ENCODE measurements at places on chromosomes 13 and 19.

DNA sequence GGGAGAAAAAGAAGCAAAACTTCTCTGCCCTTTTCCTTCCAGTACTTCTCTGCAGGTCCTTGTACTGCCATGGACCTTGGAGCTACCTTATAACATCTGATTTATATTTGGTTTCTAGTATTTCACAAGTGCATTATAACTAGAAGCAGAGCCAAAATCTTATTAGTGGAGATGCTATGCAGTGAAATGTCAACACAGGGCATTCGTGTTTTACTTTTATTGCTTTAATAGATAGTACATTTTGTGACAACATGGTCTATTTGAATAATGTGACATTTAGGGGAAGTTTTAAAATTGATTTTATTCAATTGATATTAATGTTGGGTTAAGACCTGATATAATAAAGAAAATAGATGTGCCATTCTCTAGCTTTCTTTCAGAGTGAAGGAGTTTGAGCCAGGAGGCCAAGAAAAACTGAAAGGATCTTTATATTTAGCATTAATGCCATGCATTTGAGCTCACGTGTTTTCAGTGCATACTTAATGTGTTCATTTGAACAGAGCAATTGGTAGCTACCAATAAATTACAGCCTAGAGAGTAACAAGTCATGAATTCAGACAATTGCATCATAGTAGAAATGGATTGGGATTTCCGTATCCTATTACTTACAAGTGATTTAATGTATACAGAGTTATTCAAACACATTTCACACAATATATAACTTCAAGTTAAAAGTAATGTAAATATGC lies 863.8 kb downstream of the GPC5 start:
- no peak for DNase-seq

- DNase-seq, result no peak
Observed at GRCh38 chr19:10966809-10967208, 6.0 kb downstream of the SMARCA4 start.

GRCh38 chr19:35135389-35135909 lies 590 bp upstream of the LGI4 start:
- DNase-seq, result peak; percentile 44

DNA sequence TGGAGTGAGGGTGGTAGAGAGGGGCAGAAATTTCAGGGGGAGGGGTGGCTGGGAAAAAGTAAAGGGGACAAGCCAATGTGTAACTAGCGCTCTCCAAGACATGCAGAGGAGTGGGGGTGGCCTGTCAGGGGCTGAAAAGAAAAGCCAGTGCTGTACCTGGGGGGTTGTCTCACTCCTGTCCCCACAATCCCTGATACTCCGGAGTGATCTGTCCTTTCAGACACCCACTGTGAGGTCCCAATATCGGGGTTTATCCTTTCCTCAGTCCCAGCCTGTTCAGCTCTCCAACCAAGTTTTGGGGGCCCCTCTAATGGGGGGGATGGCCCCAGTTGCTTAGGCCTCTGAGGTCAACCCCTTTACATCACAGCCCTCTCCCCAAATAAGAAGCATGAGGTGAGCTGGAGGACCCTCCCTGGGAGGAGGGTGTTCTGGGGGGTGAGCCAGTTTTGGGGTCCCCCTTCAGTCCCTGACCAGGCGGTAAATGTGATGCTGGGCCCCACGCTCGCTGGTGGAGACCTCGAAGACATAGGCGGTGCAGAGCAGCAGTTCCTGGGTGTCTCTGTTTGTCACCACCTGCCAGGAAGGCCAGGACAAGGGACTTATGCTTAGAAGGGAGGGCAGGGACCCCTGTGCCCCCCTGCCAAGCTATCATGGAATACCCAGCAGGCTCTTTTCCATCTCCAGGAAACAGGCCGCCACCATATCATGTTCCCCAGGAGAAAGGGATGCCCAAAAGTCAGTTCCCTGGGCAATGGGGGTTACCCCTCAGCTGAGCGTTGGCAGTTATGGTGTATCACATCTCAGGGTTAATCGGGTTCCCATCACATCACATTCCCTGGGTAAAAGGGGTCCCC lies 5.9 kb downstream of the CD37 start:
- DNase-seq, result no peak

DNA sequence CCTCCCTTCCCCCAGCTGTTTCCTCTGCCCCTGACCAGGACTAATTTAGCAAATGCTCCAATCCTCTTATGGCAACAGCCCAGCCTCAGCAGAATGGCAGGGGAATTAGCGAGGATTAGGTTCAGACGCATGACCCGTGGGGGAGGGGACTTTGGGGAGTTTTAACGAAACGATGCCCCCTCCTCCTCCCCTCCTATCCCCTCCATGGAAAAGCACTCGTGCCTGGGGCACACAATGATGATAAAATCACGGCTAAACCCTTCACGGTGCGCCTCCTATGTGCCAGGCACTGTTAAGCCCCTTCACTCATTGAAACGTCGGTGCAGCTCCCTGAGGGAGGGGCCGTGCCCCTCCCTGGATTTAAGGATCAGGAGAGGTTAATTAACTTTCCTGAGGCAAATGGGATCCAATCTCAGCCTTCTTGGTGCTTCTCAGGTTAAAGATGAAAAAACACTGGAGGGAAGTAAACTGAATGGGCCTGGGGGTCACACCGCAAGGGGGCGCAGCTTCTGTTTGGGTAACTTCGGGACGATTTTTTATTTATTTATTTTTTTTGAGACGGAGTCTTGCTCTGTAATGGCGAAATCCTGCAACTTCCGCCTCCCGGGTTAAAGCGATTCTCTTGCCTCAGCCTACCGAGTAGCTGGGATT lies 10.1 kb upstream of the TPRX2 start:
- DNase-seq, result no peak

DNA sequence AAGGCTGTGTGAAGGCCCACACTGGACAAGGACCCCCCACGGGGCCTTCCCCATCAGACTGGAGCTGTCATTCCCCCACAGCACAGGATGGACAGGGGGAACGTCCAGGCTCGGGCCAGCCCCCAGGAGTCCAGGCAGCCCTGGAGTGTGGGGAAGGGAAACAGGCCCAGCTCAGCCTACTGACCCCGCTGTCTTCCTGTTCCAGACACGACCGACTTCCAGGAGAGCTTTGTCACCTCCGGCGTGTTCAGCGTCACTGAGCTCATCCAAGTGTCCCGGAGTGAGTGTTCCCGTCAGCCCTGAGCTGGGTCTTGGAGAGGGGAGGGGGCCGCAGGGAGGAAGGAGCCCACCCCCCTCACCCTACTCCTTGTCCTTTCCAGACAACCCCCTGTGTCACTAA lies 47.0 kb downstream of the SMIM24 start:
- no peak for DNase-seq

GRCh38 chr13:99884913-99885312 lies 86.7 kb downstream of the ZIC5 start:
- no peak for DNase-seq

DNA sequence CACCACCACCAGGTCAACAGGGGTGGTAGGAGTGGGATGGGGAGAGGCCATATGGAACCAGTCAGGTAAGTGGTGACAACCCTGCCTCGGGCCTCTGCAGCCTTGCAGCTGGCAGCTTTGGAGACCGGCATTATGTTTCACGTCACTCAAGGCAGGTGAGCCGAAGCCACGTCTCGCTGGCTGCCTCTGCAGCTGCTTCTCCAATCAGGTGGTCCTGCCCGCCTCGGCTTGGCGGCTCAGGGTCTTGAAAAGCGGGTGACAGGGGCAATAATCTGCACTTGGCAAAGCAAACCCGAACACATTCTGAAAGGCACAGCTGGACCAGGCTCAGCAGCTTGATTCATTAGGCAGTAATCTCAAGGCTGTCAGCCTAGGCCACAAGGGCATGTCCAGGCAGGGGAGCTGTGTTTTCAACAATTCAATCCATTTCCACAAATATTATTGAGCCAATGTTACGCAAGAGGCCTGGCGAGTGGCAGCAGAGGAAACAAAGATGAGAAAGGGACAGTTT lies 77.4 kb upstream of the PCDH8 start:
- DNase-seq, result no peak

DNA sequence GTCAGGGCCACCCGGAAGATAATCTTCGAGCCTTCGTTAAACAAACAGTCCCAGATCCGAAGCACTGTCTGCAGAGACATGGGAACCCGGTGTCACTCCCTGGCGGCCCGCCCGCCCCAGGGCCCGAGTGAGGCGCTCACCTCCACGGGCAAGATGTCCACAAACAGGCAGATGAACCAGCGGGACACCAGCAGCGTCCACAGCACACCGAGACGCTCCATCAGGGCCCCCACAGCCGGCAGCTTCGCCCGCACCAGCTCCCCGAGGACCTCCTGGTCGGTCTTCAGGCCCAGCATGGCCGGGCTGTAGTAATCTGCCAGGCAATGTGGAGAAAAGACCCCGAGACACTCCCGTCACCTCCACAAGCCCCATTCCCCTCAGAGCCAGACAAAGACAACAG lies 28.7 kb downstream of the LAMP1 start:
- no peak for DNase-seq

DNA sequence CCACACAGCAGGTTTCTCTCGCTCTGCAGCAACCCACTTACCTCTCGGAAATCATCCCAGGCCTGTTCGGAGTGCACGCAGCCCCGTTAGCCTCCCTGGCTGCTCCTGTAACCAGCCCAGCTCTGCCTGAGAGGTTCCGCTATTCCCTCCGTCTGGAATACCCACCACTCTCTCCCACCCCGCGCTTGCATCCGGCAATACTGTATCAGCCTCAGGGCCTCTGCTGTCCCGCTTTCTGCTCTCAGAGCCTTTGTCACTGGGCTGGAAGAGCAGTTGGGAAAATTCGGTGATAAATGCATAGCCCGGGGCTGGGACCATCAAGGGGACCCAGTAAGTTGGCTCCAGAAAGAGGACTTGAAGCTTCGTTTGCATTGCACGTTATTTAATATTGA lies 759 bp upstream of the TLE6 start:
- no peak for DNase-seq

GRCh38 chr13:83221813-83222241 lies 660.4 kb downstream of the SLITRK1 start:
- no peak for DNase-seq

DNA sequence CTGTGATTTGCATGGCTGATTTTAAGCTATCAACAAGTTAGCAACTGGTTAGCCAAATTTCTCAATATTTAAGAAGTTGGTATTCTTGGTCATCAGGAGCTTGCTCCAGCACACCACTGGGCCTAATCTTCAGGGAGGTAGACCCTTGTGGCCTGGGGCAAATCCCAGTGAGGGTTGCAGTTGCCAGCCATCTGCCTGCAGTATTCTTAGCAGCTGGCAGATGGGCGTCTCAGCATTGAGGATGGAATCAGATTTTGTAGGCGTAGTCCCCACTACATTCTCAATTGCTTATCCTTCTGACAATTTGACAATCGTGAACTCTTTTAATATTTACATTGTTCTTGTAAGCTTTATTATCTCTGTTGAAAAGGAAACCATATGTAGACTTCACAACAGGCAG lies 1266.2 kb downstream of the SLITRK5 start:
- DNase-seq, result no peak

DNA sequence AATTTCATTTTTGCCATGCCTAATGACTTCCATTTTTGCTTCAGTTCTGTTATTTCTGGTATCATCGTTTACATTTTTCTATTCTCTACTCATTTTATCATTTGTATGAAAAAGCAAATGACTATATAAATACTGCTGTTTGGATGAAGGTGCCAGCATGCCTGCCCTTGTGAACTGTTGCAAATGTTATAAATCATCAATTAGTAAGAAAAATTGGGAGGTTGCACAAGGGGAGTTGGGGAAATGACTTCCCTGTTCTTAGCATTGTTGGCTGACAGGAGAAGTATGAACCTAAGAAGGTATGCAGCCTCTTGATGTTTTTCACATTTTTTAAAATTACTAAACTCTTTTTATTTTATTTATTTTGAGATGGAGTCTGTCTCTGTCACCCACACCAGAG lies 15.1 kb downstream of the SAFB start:
- DNase-seq, result no peak

Measured in HL-60 (cell line).